ENCODE measurements at places on chromosomes 7 and 10.

DNA sequence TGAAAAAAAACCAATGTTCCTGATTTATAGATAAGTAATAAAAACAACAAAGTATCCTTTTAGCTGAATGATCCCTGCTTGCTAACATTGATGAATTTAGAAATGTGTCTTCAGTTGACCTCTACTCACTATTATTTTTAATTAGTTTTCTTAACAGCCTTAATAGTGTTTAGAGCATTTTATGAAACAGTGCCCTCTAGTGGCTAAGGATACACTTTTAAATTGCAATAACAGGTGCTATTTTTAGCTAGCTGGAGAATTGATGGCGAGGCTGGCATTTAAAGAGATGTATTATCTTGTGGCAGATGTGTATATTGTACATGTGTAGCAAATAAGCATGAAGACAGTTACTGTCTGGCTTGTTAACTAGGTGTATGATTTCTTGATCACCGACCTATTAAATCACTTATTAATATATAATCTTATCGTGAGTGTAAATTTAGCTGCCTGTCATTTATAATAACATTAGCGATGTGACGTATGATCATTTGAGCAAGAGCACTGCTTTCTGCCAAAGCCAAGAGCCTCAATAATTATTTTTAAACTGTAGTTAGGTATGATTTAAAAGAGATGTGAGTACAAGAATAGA, 451.9 kb downstream of the DPP6 start:
- peak; percentile 15 for DNase-seq

GRCh38 chr10:107740962-107741690, 576.6 kb upstream of the SORCS1 start:
- peak; percentile 13 for DNase-seq

GRCh38 chr7:88317422-88317821, 10.7 kb upstream of the STEAP4 start:
- no peak for DNase-seq

- DNase-seq = no peak
Observed at GRCh38 chr10:43255634-43256431, 11.0 kb downstream of the RASGEF1A start.

GRCh38 chr10:397321-398068, 262.2 kb downstream of the ZMYND11 start:
- no peak for DNase-seq

DNA sequence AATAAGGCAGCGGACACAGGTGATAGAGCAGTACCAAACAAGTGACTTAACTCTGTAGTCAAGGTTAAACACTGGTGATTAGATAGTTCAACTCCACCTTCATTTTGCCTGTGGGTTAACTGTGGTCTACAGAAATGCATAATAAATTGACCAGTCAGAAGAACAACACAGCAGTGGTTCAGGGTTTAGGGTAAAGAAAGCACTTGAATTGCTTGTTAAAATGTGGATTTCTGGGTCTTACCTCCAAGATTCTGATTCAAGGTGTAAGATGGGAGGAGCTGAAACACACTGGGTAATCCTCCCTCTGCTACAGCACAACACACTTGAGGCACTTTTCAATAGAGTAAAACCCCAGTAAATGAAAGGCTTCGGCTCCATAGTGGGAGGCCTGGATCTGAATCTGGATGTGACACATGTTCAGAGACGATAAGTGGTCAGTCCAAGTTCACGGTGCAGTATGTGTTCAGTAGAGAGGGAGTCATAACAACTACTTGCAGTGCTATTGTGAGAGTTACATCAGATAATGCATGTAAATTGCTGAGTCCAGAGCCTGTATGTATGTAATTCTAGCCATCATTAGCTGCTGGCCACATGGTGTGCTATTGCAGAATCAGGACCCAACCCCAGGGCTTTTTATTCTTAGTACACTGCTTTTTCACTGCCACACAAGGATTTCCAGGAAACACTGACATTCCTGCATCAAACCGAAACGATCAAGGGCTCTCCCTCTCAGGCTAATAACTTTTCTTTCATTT, 141.7 kb downstream of the SORCS1 start:
- DNase-seq = no peak

DNA sequence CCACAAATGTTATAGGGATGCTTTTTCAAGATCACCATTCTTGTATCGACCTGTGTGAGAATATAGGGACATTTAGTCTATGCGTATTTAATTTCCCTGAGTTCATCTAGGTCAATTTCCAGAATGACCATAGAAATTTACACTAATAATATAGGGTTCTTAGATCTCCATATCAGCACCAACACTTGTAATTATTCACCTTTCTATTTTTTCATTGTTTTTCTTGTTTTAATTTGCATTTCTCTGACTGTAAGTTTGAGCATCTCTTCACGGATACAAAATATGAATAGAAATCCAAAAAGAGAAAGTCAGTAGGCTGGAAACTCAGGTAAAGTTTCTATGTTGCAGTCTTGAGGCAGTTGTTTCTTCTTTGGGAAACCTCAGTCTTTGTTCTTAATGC, 134.8 kb downstream of the CREB5 start:
- no peak for DNase-seq

- DNase-seq = peak; percentile 41
Observed at GRCh38 chr7:5549096-5549763, 125.6 kb upstream of the TNRC18 start.

DNA sequence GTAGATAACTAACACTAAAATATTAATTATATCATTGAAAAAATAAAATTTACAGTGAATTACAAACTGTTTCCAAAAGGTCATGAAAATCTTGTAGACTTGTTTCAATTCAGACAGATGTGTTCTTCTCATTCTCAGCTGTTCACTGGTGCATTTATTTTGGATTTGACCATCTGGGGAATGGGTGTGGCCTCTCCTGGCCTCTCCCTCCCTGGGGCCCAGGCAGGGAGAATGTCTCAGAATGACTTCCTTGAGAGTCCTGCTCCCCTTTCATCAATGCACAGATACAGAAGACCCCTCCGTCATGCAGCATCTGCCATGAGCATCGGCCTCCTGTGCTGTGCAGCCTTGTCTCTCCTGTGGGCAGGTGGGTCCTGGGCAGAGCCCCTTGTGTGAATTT, 192.8 kb upstream of the PRSS58 start:
- no peak for DNase-seq

DNA sequence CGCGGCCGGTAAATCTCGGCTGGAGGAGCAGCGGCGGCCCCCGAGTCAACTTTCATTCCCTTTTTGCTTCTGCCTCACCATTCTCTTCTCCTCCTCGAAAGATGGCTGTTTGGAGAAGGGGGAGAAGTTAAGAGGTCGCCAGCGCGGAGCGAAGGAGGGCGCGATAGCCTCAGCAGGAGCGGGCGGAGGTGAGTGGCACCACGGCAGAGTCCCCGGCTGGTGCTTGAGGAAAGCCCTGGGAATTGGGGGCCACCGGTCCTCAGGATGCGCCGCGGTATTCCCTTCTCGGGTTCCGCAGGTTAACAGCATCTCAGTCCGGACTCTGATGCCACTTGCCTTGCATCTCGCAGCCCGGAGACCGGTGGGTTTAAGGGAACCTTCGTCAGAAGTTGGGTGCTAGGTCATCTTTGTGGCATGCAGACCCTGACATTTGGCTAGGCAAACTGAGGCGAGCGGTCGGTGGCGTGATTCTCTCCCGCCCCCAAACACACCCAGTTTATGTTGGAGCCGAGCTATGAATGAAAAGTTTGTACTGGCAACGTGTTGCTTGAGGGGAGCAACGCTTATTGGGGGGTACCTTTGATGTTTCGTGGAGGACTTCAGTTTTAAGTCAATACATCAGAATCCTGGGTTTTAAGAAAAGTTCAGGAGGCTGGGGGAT, 59.5 kb upstream of the PRPS1L1 start:
- no peak for DNase-seq

DNA sequence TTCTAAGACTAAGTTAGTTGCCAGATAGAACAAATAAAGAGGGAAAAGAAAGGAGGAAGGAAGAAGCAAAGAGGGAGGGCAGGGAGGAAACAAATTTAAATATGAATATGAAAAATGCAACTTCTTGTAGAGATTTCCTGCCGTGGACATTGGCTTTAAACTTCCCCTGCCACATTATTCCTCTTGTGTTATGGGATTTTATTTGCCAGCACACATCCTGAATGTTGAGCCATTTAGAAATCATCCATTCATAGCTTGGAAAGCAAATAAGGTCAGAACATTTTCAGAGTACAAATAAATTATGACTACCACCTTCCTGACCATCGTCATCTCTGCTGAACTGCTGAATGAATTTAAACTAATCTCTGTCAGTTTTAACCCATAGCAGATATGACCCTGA, 911.9 kb upstream of the LRRN3 start:
- DNase-seq = no peak

DNA sequence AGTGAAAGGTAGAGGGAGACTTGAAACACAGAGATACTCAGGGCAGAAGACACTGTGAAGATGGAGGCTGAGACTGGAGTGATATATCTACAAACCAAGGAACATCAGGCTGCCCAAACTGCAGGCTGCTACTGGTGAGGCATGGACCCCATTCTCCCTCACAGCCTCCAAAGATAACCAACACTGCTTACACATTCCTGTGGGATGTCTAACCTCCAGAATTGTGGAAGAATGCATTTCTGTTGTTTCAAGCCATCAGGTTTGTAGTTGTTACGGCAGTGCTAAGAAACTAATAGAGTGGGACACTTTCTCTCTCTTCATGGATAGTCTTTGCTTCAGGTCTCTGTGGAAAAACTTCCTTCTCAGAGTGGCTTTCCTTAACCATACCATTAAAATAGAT, 182.6 kb upstream of the TMEM106B start:
- DNase-seq = peak; percentile 42

DNA sequence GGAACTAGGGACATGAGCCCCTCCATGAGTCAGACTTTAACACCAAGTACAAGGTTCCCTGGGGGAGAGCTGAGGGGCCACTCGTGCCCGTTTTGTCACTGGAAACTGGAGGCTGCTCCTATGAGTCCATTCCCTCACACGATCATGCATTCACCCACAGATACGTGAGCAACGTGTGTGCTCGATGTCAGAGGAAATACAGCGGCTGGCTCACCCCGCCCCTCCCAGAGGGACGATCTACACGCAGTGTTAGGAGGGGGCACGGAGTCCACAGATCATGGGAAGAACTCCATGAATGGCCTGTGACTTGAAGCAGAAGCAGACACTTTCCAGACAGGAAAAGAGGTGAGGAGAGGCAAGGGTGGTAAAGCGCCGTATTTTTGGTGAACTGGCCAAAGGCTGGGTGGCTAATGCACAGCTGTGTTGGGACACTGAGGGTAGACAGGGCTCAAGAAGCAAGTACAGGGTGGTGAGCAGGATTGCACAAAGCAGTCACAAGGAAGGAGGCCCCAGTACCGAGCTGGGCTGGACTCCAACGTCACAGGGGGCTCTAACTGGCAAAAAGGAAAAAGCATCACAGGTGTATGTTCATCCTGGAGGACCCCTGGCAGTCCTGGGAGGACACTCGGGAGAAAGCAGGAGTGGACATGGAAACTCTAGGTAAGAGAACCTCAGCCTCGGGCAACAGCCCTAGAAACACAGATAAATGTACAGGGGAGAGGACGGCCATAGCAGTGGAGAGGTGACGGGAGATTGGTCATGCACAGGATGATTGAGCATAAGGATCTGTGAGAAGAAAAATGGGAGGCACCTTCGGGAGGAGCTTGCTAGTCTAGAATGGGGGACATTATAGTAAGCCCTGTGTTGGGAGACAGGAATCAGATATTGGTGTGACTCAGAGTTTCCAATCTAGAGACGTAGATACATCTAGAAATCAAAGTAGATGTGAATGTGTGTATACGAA, 41.2 kb downstream of the TNS3 start:
- no peak for DNase-seq

DNA sequence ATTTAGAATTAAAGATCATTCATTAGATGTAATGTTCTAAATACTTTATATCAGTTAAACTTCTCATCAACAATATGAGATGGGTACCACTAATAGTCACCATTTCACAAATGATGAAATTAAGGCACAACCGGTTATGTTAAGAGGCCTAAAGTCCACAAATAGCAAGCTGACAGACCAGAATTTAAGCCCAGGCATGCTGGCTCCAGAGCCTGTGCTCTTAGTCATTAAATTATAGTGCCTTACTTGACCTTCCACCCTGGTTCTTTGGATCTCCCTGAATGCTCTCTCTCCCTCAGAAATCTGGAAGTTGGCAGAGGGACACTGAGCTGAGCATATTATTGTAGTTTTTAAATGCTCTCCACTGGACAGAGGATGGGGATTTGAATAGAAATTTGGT, 3.6 kb downstream of the LIPN start:
- no peak for DNase-seq

DNA sequence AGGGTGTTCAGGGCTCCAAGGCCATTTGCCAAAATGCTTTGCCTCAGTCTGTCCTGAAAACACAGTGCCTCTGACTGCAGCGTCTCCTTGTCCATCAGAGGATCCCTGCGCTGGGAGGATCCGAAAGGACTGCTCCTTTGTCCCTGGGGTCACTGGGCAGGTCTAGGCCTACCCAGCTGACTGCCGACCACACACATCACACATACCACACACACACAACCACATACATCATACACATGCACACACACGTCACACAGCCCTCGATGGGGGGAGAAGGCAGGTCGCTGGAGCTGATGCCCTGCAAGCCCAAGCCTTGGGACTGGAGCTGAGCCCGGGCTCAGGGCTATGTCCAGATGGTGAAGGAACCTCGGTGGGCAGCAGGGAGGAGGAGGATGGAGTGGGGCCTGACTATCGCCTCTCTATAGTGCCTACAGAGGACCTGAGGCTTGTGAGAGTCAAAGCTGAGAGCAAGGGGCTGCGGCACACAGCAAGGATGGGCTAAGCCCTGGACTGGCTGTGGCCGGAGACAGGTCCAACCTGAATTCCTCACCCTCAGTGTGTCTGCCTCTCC, 29.1 kb downstream of the GPRIN2 start:
- no peak for DNase-seq

DNA sequence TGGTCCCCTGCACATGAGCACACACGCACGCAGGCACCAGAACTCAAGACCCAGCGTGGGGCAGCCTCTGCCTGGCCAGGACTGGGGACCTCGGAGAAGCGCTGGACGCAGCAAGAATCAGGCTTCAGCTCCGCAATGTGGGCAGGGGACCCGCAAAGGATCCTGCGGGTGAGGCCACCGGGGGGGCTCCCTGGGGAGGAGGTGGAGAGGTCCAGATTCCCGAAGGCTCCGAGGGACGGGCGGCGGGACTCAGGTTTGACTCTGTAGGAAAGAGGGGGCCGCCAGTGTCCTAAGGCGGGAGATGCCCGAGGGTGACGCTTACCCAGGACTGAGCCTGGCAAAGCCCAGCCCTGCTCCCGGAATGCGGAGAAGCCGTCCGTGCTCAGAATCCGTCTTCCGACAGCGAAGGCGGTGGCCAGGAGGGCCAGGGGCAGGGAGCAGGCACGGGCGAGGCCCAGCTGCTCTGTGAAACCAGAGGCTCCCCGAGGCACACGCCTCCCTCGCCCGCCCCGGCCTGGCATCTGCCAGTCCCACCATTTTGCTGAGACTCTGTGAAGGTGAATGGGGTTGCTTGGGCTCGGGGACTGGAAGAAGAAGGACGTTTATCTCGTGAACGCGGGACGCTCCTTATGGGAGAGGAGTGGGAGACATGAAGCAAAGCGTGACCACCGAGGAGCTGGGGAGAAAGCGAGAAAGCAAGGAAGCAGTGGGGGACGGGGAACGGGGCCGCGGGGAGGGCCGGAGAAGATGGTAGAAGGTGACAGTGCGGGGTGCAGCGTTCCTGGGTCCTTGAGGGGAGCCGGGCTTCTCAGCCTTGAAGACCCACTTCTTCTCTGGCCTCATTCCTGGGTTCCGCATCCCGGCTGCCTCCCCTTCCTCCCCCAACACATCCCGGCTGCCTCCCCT, 489.2 kb downstream of the PTPRN2 start:
- no peak for DNase-seq

- no peak for DNase-seq
Observed at GRCh38 chr7:144256112-144256511, 8.5 kb downstream of the OR2A7 start.

GRCh38 chr7:155206318-155207020, 91.2 kb upstream of the INSIG1 start:
- DNase-seq = peak; percentile 87

- no peak for DNase-seq
Observed at GRCh38 chr7:140685407-140686087, 11.0 kb upstream of the NDUFB2 start.

Data from astrocyte of the spinal cord (primary cell).